ENCODE measurements at places on chromosomes 3 and 15.

- no peak for DNase-seq
These were observed 19.0 kb upstream of the TRAK1 start for GRCh38 chr3:42071904-42072812.

GRCh38 chr15:90994059-90994416, 297 bp downstream of the PRC1 start:
- DNase-seq, result no peak

- DNase-seq, result peak; percentile 10
These were observed 46.3 kb downstream of the GPR171 start for GRCh38 chr3:151156618-151157216.

DNA sequence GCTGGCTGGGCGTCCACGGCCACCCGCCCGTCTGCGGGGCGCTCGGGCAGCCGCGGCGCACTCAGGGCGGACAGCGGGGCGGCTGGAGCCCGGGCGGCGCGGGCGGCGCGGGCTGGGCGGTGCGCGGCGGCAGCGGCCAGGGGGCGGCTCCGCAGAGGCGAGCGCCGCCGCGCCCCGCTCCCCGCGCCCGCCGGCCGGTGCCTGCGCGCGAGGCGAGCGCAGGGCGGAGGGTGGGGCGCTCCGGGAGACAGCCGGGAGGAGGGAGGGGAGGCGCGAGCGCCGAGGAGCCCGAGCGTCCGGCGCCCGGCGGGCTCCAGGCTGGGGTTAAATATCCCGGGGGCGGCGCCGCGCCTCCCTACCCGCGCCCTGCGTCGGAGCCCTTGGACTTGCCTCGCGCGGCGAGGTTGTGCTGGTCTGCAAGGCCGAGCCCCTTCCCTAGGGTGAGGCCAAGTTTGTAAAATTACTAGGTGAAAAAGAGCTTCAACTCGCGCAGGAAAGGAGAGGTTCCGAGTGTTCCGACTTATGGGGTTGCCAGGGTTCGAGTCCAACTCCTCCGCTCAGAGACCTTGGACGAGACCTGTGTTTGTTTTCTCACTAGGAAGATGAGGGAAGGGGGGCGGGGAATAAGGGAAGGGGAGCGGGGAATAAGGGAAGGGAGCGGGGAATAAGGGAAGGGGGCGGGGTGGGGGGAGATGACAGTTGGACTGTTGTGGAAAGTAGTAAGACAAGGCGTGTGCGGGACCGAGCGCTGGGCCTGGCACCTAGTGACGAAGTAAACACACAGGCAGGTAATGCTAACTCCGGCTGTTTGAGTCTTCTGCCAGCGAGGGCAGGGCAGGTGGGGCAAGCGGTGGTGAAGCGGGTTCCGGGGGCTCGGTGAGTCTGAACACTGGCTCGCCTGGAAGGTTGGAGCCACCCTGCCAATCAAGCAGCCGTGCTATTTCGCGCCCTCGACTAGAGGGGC, at the start of gene TNFAIP8L3:
TNFAIP8L3 (minus strand) TSS at position 301 of the 964 bp plus-strand sequence. CDS start 311 bp downstream, outside the sequence.
- DNase-seq, result no peak

GRCh38 chr15:79396850-79397249, 35.3 kb upstream of the MINAR1 start:
- no peak for DNase-seq

- DNase-seq, result no peak
These were observed 177.3 kb downstream of the SATB1 start for GRCh38 chr3:18247776-18248310.

GRCh38 chr3:1135194-1135593, 42.4 kb downstream of the CNTN6 start:
- no peak for DNase-seq

DNA sequence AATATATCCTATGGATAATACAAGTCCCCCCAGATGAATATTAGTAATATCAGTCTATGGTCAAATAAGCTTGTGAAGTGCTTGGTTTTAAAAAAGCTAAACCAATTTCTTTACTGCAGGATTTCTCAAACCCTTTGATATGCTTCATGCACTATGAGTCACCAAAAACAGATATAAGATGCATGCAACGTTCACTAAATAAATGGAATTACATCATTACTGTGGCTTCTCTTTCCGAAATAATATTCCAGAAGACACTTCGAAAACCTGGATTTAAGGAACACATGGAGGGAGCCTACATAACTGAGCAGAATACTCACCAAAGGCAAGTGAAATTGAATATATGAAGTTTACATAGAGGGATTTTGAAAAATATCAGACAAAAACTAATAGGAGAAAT, 126.3 kb upstream of the ABI3BP start:
- no peak for DNase-seq

GRCh38 chr15:78960308-78960707, 15.5 kb upstream of the CTSH start:
- DNase-seq, result no peak

GRCh38 chr3:185486394-185486793, 12.4 kb downstream of the TMEM41A start:
- no peak for DNase-seq

DNA sequence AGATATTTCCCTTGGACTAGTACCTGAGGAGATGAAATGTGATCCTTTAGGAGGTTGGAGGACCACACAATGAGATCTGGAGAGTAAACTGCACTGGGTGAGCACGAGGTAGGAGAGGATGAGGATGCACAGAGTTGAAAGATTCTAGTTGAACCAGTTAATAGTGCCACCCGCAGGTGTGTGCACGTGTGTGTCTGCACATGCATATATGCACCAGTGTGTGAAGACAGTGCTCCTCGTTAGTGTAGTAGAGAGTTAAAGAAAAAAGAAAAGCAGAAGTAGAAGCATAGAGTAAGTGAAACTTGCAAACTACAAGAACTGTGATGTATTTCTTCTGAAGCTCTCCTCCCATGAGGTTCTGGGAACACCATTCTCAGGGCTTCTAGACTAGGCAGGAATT, 8.4 kb downstream of the MED12L start:
- DNase-seq, result no peak

DNA sequence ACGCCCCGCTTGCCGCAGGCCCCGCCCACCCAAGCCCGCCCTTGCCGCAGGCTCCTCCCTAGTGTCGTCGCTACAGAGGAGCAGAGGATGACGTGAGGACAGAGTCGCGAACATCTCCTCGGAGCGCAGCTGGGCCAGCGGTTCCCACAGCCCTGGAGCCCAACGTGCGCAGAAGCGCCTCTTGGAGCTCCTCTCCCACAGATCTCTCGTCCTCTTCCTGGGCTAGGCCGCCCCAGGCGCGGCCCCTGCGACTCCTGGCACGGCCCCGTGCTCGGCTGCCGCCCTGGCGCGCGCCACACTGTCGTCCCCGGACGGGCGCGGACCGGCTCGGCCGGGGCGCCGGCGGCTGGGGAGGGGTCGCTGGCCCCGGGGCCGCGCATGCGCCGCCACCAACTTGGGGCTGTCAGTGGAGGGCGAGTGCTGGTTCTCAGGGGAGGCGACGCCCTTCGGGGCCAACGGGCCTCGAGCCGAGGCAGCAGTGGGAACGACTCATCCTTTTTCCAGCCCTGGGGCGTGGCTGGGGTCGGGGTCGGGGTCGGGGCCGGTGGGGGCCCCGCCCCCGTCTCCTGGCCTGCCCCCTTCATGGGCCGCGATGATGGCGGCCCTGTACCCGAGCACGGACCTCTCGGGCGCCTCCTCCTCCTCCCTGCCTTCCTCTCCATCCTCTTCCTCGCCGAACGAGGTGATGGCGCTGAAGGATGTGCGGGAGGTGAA, at the start of gene TRPC1:
TRPC1 (plus strand) TSS at position 67 of the 714 bp plus-strand sequence; CDS start at position 593, 526 bp downstream.
- peak; percentile 95 for DNase-seq

GRCh38 chr3:133532951-133533350, 40.5 kb upstream of the CDV3 start:
- no peak for DNase-seq

DNA sequence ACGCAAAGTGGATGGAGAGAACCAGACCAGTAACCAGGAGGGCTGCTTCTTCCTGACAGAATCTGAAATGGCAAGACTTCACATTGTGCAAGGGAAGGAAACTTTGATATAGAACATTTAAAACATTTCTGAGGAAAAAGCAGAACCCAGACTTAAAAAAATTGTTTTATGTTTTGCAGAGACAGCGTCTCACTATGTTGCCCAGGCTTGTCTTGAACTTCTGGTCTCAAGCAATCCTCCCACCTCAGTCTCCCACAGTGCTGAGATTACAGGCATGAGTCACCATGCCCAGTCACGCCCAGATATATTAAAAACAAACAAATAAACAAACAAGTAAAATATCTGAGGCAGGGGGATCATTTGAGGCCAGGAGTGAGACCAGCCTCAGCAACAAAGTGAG, 46.2 kb downstream of the CRTAP start:
- DNase-seq, result no peak

- DNase-seq, result peak; percentile 41
These were observed 95.7 kb downstream of the CPN2 start for GRCh38 chr3:194255252-194256039.

- DNase-seq, result no peak
These were observed 101.9 kb upstream of the PLXND1 start for GRCh38 chr3:129708328-129708861.

DNA sequence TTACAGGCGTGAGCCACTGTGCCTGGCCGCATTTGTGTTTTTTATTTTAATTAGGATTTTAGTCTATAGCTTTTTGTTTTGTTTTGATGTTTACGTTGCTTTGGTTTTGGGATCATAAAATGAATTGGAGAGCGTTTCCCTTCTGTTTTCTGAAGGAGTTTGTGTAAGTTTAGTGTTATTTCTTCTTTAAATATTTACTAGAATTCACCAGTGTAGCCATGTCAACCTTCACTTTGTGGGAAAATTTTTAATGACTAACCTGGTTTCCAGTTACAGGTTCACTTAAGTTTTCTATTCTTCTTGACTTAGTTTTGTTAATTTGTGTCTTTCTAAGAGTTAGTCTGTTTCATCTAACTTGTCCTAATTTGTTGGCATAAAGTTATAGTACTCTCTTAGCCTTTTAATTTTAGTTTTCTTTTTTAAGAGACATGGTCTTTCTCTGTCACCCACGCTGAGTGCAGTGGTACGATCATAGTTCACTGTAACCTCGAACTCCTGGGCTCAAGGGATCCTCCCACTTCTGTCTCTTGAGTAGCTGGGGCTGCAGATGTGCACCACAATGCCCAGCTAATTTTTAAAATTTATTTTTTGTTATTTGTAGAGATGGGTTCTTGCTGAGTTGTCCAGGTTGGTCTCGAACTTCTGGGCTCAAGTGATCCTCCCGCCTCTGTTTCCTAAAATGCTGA, 61.0 kb downstream of the CHD2 start:
- no peak for DNase-seq

- peak; percentile 41 for DNase-seq
These were observed 72.6 kb upstream of the ZBED2 start for GRCh38 chr3:111667621-111668239.

DNA sequence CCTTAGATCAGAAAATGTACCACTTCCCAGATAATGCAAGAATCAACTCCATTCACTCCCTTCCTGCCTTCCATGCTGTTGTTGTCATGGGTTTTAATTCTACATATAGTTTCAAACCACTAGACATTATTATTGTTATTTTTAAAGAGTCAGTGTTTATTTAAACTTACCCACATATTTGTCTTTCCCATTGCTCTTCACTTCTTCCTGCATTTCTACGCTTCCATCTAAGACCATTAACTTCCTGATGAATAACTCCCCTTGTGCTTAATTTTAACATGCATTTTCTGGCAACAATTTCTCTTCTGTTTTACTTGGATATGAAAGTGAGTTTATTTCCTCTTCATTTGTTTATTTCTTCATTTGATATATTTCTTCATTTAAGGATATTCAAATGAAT, 127.1 kb upstream of the FHIT start:
- no peak for DNase-seq

GRCh38 chr3:100047455-100048141, 66.7 kb downstream of the FILIP1L start:
- DNase-seq, result no peak

DNA sequence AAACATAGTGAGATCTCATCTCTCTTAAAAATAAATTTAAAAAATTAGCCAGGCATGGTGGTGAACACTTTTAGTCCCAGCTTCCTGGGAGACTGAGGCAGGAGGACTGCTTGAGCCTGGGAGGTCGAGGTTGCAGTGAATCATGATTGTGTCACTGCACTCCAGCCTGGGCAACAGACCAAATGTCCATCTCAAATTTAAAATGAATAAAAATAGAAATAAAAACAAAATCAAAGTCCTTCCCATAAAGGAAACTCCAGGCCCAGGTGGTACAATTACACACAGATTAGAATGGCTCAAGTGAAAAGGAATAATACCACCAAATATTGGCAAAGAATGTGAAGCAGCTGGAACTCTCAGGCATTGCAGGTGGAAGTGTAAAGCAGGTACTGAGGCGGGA, 19.3 kb upstream of the ATP10A start:
- no peak for DNase-seq

- DNase-seq, result no peak
These were observed 16.3 kb upstream of the VPS8 start for GRCh38 chr3:184795522-184796190.

GRCh38 chr15:68345481-68345880, 67.9 kb downstream of the FEM1B start:
- no peak for DNase-seq

DNA sequence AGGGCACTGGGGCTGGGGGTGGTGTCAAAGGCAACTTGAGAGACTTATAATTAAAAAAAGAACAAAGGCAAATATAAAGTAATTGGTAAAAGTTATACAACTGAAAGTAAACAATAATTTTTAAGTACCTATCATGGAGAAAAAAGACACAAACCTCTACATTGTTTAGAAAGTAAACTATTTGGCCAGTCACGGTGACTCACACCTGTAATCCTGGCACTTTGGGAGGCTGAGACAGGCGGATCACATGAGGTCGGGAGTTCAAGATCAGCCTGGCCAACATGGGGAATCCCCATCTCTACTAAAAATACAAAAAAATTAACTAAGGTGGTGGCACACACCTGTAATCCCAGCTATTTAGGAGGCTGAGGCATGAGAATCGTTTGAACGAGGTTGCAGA, 25.8 kb downstream of the RPSA start:
- no peak for DNase-seq

GRCh38 chr15:90189781-90190467, 11.2 kb upstream of the SEMA4B start:
- no peak for DNase-seq

DNA sequence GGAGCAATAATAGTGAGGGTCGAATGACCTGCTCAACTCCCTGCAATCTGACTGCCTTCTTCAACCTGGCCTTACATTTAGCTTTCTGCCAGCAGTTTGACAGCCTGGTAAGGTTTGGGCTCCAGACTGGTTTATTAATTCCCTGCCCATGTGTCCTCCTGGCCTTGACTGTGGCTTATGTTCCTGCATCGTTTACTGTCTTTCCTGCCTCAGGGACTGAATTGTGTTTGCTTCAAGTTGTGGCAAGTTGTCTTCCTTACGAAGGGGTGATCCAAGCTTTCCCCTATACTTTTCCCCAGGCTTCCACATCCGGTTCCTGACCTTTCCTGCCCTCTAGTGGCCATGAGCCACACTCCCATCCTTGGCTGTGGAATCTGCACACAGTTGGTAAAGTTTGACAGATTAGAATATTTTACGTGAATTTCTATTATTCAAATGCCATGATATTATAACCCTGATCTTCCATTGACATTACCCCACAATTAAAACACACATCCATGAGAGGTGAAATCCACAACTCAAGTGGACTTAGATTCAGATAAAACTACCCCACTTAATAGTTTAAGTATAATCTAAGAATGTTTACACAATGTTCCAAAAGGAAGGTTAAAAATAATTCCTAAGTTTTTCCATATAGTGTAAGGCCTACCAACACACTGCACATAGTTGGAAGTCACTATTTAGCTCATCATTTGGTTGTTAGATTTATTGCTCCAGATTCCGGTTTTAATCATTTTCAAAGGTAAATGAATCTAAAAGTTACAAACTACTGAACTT, 95.7 kb downstream of the NEDD4 start:
- DNase-seq, result no peak

GRCh38 chr3:50276762-50277101, 2.2 kb upstream of the LSMEM2 start:
- no peak for DNase-seq

GRCh38 chr3:170301405-170301804, 56.1 kb upstream of the SKIL start:
- DNase-seq, result no peak

GRCh38 chr3:90132197-90132596, 1024.8 kb downstream of the EPHA3 start:
- DNase-seq, result no peak

Data from CD4-positive, alpha-beta T cell (primary cell).